Left renal pelvis (tissue), 4 donors: ENCODE measurements at places on chromosomes 11 and 22. TPM values are rescaled to one million over a fixed set of nuclear protein-coding genes. Genes with fewer than 3 reads are reported as not detected.

GRCh38 chr11:7572001-7572712, 58.4 kb downstream of the PPFIBP2 start:
- no peak for DNase-seq

ANKK1 gene
- polyA plus RNA-seq = 0.21 TPM

NPAS4 gene
- 0.50 TPM for polyA plus RNA-seq

GRCh38 chr11:88555018-88555828, 217.7 kb upstream of the CTSC start:
- DNase-seq = peak; percentile 55

PLAAT2 gene
- 0.73 TPM for polyA plus RNA-seq

DNA sequence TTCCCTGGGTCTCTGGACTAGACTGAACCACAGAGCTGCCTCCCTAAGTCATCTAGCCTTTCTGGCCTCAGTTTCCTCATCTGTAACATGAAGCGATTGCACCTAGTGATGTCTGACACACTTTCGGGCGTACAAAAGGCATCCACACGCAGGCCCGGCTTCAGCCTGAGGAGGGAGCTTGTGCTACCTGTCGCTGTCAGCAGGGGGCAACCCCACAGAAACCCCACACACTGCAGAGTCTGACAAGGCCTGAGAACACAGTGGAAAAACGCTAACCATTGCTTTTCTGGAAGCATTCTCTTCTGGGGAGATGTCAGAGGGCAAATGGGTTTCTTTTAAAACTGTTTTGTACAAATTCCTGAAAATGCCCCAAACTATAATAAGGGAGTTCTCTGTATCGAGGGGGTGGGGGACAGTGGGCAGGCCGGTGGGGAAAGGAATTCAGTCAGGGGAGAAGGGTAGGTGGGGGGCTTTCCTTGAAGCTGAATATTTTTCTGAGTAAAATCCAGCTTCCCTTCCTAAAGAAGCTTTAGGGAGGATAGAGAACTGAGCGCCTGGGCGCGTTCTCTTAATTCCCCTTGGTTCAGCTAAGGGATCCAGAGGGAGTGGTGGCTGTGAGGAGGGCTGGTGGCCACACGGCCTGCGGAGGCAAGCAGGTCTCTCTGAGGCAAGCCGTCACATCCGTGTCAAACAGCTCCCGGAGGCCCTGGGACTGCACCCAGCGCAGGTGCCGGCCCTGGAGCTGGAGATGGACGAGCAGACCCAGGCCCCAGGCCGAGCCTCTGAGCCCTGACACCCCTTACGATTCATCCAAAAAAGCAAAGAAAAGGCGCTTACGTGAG, 533 bp downstream of the ELF5 start:
- DNase-seq = no peak

GRCh38 chr22:29704528-29705285, 15.1 kb upstream of the CABP7 start:
- DNase-seq = no peak

GRCh38 chr11:57751676-57752253, at the start of gene BTBD18:
BTBD18 (minus strand) TSS chr11:57751819; CDS start chr11:57751188, 631 bp downstream.
- DNase-seq = no peak

DNA sequence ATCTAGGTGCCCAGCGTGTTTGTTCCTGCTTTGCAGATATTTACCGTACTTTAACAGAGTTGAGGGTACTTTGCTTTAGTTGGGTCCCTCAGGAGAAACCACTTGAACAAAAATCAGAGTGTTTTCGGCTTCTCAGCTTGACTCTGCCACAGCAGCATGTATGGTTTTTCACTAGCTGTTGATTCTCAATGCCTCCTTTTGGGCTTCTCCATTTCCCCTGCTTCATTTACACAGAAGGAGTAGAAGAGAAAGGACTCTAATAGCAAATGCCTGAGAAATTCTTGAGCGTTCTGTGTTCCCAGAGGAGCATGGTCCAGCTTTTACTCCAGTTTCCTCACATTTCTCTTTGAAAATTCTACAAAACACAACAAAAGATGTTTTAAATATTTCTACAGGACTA, 252.1 kb upstream of the CCDC179 start:
- DNase-seq = no peak

- no peak for DNase-seq
Measured at GRCh38 chr11:86999859-87000753, 37.6 kb upstream of the TMEM135 start.

SYT8 gene
- not detected for polyA plus RNA-seq

PLAAT5 gene
- polyA plus RNA-seq = 0.50 TPM

GRCh38 chr11:67469508-67469811, 409 bp upstream of the TMEM134 start:
- DNase-seq = no peak

GRCh38 chr11:82902880-82903279, 1.3 kb downstream of the DDIAS start:
- DNase-seq = no peak

- no peak for DNase-seq
Measured at GRCh38 chr11:83116015-83116641, 40.8 kb upstream of the PCF11 start.

OR51E2 gene
- polyA plus RNA-seq = 0.89 TPM

DNA sequence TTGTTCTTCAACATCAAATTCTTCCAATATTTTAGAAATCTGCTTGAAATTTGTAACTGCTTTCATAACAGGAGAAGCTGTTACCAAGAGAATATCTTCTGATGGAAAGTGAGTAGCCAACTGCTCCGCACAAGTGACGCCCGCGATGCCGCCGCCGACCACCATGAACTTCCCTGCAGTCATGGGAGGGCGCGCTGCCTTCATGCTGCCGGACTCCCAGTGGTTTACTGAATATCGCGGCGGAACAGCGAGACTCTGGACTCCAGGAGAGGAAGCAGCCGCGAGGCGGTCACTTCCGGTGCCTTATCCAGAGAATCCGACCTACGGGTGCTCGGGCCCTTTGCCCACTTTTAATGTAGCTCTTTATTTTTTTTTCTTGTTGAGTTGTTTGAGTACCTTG, 190.6 kb downstream of the GUCY1A2 start:
- DNase-seq = no peak

GRCh38 chr11:10993186-10993585, 135.3 kb upstream of the ZBED5 start:
- DNase-seq = no peak

OR51B4 gene
- polyA plus RNA-seq = 0.26 TPM

DNA sequence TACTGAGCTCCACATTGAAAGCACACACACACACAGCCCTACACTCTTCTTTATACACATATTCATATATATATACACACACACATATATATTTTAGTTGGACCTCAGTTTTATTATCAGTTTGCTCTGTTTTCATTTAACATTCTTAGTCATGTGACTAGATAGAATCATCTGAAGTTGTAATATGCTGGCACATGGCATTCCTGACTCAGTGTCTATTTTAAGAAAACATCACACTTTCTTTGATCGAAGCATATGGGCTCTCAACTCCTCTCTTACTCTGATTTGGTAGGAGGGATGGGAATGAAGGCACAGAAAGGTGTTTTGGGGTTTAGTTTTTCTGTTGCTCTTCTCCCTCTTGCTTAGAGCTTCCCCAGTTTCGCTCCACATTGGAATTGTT, 24.8 kb downstream of the AMOTL1 start:
- DNase-seq = no peak

- DNase-seq = no peak
Measured at GRCh38 chr11:8070417-8071115, 10.4 kb upstream of the TUB start.

DNA sequence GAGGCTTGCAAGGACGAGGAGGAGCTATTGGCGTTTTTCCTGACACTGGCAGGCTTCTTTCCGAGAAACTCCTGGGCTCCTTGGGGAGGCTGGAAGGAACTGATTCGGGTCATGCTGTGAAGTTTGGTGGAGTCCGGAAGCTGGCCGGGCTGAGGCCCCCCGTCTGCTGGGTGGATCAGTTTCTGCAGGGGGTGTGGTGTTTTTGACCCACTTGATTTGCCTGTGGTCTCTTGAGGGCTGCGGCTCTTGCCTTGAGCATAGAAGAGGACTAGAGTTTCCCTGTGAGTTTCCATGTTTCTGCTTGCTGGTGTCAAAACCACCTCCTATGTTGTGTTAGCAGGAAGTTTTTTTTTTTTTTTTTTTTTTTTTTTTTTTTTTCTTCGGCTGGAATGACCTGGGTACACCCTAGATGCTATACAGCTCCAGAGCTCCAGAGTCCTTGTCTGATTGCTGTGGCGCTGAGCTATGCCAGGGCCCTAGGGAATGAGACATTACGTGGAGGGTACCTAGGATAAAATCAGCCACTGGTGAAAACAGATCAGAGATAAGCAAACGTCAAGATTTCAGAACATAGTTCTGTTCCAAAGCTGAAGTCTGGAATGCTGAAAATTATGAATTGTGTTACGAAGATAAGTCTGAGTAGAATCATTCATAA, 728 bp downstream of the TBC1D22A start:
- DNase-seq = no peak

CRYBA4 gene
- polyA plus RNA-seq = not detected

GRCh38 chr11:67606093-67606491, 644 bp upstream of the NDUFV1 start:
- no peak for DNase-seq

DNA sequence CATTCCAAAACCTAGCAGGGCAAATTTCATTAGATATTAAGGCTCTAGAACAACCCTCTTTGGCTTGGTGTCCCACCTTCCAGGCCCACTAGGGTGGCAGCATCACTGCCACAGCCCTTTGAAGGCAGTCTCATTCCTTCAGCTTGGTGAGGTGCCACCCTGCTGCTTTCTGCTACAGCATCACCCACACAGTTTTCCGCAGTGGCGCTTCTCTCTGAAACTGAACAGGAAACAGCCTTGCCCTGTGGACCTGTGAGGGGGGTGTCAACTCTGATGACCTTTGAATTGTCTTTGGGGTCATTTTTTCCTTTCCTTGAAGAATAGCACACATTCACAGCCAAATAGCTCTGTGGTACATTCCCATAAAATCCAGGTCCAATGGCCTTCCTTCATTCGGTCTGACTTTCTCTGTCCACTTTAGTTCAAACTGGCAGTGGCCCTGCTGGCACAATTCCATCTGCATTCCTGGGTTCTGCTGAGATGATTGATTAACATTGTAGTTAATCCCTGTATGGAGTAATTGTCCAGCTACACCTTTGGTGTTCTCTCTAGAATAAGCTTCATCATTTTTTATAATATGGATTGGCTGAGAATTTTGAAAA, 251.9 kb upstream of the FAT3 start:
- DNase-seq = no peak

DNA sequence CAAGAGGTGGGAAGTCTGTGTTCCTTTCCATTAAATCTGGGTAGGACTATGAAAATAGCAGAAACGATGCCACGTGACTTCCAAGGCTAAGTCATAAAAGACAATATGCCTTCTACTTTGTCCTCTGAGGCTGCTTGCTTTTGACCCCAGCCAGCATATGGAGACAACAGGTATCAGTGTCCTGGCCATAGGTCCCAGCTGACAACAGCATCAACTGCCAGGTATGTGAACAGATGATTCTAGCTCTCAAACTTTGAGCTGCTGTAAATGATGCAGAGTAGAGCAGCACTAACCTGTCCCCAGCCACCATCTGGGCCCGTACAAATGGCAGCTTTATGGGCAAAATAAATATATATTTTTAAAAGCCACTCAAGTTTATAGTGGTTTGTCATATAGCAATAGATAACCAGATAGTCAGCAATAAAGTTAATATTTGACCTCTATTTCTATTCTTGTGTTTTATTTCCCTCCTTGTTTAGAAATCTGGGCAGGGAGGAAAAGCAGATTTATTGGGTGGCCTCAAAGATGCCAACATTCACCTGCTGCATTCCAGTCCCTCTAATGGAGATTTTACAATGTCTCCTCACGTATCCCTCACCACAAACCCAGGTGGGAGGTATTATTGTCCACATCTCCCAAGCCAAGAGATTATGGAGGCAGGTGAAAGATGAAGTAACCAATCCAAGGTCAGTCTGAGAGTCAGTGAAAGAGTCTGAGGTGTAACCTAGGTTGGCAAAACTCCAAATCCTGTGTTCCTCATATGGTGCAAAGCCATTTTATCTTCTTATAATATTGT, 209.6 kb upstream of the LARGE1 start:
- DNase-seq = no peak

DNA sequence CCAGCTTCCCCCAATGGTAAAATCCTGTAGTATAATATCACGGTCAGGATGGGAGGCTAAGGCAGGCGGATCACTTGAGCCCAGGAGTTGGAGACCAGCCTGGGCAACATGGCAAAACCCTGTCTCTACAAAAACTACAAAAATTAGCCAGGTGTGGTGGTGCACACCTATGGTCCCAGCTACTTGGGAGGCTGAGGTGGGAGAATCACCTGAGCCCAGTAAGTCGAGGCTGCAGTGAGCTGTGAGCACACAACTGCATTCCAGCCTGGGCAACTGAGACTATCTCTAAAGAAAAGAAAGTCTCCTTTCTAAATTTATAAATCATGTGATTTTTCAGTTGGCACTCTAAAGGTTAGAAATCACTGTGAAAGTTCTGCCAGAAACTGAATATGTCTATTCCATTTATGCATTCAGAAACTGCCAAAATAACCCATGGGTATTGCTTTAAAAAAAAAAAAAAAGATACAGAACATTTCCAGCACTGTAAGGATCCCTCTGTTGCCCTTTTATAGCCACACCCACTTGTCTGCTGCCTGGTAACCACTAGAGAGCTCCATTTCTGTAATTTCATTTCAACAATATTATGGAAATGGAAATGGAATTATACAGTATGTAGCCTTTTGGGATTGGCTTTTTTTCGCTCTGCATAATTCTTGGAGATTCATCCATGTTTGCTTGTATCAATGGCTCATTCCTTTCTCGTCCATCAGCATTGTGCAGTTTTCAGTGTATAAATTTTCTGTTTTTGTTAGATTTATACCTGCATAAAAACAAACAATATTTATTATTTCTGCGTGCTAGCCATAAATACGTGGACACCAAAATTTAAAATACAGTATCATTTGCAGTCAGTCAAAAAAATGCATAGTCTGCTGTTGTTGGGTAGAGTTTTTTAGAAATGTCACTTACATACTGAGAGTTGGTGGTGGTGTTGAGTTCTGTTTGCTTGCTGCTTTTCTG, 9.4 kb downstream of the CDC45 start:
- DNase-seq = no peak

- no peak for DNase-seq
Measured at GRCh38 chr11:27310707-27311106, 52.3 kb downstream of the CCDC34 start.

TEX12 gene
- polyA plus RNA-seq = not detected

SLC35F2 gene
- 14.0 TPM for polyA plus RNA-seq

DNA sequence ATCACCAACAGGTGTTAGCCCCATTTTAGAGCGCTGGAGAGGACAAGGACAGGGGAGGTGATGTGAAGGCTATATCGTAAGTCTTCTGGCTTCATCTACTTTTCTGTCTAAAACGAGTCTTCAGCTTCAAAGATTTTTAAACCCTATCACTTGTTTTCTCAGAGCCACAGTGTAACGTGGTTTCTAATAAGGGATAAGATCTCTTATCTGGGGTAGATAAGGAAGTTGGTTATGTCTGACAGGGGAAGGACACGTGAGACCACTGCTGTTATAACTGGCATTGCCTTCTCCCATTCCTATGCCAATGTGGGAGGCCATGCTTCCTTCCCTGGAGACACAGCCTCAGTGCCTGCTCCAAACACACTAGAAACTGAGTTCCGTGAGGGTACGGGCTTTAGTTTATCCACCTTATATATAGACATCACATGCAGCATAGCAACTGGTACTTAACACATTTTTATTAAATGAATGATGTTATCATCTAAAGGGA, 39.3 kb downstream of the LARGE2 start:
- no peak for DNase-seq
